Stimulated activated naive B cell treated with anti-CD40 and anti-IgM and Interleukin-4, amounts not matched to agents 10 μg/mL and 1 μg/mL and 100 μg/mL, for 72 hours (primary cell): ENCODE measurements at places on chromosomes 3 and 15.
A peak's percentile ranks its signal among the peaks of the same experiment; 100 is the strongest.

GRCh38 chr3:66378256-66378655, 122.6 kb downstream of the LRIG1 start:
- no peak for DNase-seq

GRCh38 chr15:91224755-91225380, 124.8 kb downstream of the SV2B start:
- DNase-seq, result no peak

GRCh38 chr3:12796171-12797123, at the start of gene CAND2:
Gene CAND2, plus strand, starts transcription at chr3:12796680. Its CDS starts 41 bp downstream, at chr3:12796721.
- peak; percentile 17 for DNase-seq

DNA sequence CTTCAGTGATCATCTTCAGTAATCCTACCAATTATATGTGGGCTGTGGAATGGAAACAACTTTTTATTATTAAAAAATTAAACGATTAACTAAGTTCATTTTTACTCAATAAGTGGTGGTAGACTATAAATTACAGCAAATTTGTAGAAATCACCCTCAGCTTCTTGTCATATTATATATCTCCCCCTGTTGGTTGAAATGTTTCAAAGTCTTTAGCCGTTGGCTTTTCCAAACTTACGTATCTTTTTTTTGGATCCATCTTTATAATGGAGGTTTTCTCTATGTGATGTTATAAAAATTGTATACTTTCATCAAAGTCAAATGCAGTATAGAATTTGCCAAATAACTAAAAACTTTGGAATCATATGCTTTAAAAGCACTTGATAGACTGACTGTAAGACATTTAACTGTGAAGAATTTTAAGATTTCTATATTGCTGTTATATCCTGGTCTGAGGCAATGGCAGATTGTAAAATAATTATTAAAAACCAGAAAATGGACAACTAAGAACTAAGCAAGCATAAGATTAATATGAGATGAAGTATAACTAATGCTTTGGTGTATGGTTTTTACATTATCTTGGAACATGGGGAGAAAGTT, 44.7 kb downstream of the ATP11B start:
- DNase-seq, result no peak

GRCh38 chr3:28388978-28389377, 40.4 kb upstream of the AZI2 start:
- no peak for DNase-seq

GRCh38 chr3:45864760-45865519, 21.4 kb upstream of the CCR9 start:
- peak; percentile 39 for DNase-seq
